GM10248 (cell line): ENCODE measurements at places on chromosomes 11 and 22.

DNA sequence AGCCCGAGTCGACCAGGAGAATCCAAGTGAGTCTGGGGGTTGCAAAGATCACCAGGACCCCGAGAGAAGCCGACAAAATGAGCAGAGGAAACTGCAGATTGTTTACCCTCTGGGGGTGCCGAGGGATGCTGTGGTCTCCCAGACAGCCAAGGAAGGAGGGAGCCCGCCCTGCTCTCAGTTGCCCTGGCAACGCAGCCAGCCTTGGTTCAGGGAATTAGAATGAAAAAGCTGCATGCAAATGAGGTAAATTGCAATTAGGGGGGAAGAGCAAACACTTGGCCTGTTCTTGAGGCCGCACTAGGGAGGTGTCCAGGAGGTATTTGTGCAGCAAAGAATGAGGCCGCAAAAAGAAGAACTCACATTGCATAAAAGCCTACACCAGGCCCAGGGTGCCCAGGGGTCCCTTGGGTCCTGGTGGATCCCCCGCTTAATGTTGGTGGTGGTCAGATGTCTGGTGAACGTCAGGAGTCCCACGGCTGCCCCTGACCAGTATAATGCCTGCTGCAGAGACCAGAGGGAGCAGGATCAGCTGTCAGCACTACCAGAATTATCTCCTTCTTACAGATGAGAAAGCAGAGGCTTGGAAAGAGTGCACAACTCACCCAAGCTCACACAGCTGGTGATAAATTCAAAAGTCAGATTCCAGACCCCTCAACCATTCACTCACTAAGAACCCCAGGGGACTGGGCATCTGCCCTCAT is 40.3 kb upstream of the ATXN10 start:
- no peak for DNase-seq

- DNase-seq = no peak
These were observed 291.3 kb downstream of the TBC1D22A start for GRCh38 chr22:47053726-47054141.

GRCh38 chr22:48494256-48494967 is 1333.3 kb downstream of the BRD1 start:
- DNase-seq = no peak

- no peak for DNase-seq
These were observed 262.0 kb upstream of the PITPNB start for GRCh38 chr22:28180804-28181731.

DNA sequence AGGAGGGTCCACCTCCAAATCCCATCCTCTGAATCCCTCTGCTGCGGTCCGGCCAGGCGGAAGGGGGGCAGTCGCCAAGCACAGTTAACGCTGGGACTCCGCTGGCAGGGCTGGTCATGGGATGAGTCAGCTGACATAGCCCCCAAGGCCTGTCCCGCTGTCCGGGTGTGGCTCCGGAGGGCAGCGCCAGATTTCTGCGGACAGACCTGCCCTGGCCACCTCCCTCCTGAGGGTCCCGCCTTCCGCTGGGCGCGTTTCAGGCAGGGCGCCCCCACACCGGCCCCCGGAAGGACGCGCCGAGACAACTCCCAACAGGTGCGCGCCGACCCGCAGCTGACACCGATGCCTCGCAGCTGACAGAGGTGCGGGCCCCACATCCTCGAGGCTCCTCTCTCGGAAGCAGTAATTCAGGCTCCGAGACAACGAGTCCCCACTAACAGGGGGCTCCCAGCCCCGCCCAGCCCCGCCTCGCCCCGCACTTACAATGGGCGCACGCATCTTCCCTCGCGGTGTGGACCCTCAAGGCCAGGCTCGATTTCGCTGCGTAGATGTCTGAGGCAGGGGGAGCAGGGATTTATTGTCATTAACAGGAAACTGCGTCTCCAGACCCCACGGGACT is 607 bp downstream of the PLAAT3 start:
- peak; percentile 50 for DNase-seq

GRCh38 chr22:30953206-30953605 is 15.4 kb downstream of the MORC2 start:
- DNase-seq = no peak

DNA sequence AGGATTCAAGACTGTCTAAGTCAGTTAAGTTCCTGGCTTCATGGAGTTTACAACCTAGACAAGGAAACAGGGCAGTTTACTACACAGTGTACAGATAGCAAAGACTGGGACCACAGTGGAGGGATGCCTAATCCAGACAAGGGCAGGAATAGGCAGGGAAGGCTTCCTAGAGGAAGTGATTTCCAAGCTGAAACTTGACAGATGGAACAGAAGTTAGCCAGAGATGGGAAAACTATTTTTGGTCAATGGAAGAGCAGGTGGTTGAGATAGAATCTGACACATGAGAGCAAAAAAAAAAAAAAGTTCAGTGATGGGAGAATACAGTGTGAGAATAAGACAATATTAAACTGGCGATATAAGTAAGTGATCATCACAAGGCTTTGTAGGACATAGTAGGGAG is 1.3 kb downstream of the COA4 start:
- DNase-seq = no peak

- DNase-seq = no peak
These were observed 150.8 kb upstream of the SYT13 start for GRCh38 chr11:45436966-45437365.

- no peak for DNase-seq
These were observed 10.4 kb upstream of the HSPA8 start for GRCh38 chr11:123072332-123072761.

GRCh38 chr11:75665126-75665525 is 3.7 kb downstream of the MAP6 start:
- no peak for DNase-seq

- DNase-seq = no peak
These were observed 4.4 kb upstream of the SIPA1 start for GRCh38 chr11:65633390-65634108.

DNA sequence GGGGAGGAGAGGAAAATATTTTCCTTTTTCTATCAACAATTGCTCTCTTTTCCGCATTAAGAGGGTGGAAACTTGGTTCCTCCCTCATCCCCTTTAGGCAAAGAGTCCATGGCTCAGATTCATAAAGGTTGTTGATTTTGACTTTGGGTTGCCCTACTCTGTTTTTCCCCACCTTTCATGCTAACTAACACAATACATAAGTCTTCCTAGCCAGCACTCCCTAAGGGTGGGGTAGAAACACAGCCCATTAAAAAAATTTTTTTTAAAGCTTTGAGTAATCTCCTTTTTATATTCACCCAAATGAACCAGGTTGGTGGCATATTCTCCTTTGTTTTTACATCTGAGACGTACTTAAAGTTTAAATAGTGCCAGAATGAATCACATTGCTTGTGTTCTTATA is 20.0 kb upstream of the LIN7C start:
- DNase-seq = no peak

DNA sequence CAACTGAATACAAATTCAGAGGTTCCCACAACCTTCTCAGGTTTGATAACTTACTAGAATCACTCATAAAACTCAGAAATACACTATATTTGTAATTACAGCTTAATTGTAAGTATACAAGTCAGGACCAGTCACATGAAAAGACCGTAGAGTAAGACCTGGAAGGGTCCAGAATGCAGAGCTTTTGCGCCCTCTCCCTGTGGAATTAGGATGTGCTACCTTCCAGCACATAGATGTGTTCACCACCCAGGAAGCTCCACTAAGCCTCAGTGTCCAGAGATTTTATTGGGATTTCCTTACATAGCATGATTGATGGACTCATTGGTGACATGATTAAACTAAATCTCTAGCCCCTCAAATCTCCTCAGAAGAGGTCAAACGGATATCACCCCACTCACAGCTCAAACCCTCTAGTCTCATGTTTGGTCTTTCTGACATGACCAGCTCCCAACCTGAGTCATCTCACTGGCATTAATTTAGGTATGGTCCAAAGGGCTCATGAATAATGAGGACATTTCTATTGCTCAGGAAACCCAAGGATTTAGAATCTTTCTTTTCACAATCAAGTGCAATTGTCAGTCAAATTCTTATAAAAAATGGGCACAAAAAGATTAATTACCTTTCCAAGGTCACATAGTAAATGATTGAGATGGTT is 77.2 kb upstream of the UBASH3B start:
- DNase-seq = no peak

- DNase-seq = peak; percentile 39
These were observed 46.7 kb upstream of the RAB1B start for GRCh38 chr11:66221726-66222236.

DNA sequence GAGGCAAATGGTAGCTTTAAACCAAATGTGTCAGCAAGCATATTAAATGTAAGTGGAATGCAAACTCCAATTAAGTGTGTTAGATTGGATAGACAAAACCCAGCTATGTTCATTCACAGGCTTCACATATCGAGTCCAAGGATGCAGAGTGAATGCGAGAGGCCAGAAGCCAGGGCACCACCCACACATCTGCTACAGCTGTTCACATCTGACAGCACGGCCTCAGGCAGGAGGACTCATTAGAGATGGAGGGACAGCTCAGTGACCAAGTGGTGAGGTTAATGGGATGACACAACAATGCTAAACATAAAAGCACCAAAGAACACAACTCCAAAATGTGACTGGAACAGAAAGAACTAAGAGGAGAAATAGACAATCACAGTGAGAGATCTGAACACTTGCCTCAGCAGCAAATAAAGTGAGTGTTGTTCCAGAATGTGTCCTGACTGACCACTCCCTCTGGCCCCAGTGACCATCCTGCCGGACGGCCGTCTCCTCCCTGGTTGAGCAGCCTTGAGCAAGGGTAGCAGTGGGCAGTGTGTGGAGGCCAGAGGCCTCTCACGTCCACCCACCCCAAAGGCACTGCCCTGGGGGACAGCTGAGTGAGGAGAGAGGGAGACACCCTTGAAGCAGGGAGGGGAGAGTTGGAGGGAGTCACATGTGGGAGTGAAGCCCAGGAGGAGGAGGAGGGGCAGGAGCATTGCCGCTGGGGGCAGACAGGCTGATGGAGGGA is 23.8 kb downstream of the ALG12 start:
- DNase-seq = no peak

DNA sequence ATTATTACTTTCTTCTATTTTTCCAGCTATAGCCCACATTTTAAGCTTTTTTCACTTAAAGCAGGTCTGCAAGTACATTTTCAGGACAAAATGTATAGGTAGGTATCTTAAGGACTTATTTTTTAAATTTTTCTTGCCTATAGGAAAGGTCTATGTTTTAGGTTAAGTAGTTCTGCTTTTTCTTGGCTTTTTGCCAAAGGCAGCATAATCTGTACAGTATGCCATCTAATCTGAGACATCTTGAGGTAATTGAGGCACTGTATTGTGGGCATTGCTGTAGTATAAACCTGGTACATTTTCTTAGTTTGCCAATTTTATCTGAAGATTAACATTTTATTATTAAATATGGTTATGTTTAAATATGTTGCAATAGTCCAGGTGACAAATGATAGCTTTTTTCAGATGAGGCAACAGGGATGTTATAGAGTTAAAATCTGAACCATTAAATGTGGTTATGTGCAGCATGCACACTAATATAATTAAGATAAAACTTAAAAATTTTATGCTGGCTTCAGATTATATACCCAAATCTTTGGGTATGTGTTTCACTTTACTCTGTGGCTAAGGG is 42.9 kb downstream of the QSER1 start:
- DNase-seq = no peak

DNA sequence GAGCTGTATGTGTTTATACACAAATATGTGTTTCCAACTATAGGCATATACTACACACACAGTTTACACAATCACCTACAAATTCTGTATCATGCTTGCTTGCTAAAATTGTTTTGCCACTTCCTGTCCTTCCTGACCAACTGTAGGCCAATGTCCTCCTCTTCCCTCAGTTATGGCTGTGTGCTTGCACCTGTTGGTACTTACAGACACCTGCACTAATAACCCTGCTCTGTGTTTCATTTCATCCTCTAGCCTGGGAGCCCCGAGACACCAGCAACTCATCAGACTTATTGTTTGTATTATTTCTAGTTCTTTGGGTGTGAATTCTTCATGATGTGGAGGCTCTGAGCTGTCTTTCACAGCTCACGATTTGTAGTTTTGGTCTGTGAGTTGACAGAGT is 1.8 kb upstream of the NCF4 start:
- DNase-seq = no peak

GRCh38 chr11:88131764-88132470 is 43.3 kb downstream of the RAB38 start:
- no peak for DNase-seq

DNA sequence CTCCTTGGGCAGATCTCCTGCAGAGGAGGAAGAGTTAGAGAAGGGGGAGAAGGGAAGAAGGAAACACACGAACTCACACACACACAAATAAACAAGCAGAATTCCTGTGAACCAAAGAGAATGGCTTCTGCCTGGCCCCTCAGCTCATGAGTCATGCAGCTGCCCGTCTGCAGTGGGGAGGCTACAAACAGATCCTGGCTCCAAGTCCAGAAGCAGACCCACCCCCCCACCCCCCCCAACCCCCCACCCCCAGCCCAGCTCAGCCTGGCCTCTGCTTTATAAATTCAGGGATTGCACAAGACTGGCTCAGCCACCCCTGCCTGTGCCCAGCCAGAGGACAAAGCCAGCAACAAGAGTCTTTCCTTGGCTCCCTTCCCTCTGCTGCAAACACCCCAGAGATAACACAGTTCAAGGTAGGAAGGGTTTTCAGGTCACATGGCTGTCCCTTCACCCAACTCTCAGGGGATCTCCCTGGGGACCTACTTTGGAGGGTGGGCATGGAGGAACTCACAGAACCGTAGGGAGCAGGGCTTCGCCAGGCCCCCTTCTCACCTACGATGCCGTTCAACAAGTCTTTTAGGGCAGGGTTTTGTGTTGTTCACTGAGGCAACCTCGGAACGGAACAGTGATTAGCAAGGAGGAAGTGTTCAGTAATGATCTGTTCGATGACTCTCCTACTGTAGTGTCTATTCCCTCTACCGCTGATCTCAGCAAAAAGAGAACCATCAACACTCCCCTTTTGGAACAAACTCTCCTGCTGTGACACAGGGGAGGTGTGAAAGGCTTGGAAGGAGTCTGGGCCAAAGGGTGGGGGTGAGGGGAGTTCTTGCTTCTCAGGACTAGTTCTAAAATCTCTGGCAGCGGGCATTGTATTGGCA is 35.5 kb downstream of the RPL27A start:
- peak; percentile 62 for DNase-seq

- DNase-seq = no peak
These were observed 177.1 kb downstream of the LRRC4C start for GRCh38 chr11:41282395-41282794.

GRCh38 chr11:64638829-64639228 is 47.8 kb downstream of the SLC22A12 start:
- DNase-seq = no peak

DNA sequence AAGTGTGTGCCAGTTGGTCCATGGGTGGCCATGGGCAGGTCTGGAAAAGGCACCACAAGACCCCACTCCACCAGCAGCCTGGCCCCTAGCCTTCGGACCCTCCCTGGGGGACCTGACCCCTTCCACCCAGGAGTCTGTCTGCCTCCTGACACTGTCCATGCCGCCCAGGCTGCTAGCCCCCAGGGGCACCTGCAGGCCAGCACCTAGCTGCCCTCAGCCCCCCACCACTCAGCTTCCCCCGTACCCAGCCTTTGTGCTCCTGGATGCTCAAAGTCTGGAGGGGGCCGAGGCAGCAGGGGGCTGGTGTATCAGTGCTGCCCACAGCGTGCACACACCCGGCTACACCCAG is 34.3 kb upstream of the OR10G7 start:
- no peak for DNase-seq

GRCh38 chr22:31295831-31296657 is 3.8 kb upstream of the PIK3IP1 start:
- DNase-seq = no peak

- no peak for DNase-seq
These were observed 228.9 kb upstream of the SORL1-AS1 start for GRCh38 chr11:121681550-121682268.

- DNase-seq = no peak
These were observed 13.1 kb downstream of the IFT27 start for GRCh38 chr22:36762687-36763260.

- DNase-seq = no peak
These were observed 1.0 kb downstream of the VSIG10L2 start for GRCh38 chr11:125946712-125947418.
